ENCODE measurements at places on chromosomes 5 and 9. TPM values are rescaled to one million over a fixed set of nuclear protein-coding genes. Genes with fewer than 3 reads are reported as not detected.

Gene TTC16
- 1.6 TPM for total RNA-seq

Gene C5orf52
- not detected for total RNA-seq

Gene ELAVL2
- not detected for total RNA-seq

Gene ITGA1
- 2.6 TPM for total RNA-seq

Gene FCN2
- not detected for total RNA-seq

- no peak for DNase-seq
These were observed 71.7 kb upstream of the TBCA start for GRCh38 chr5:77847814-77848290.

DNA sequence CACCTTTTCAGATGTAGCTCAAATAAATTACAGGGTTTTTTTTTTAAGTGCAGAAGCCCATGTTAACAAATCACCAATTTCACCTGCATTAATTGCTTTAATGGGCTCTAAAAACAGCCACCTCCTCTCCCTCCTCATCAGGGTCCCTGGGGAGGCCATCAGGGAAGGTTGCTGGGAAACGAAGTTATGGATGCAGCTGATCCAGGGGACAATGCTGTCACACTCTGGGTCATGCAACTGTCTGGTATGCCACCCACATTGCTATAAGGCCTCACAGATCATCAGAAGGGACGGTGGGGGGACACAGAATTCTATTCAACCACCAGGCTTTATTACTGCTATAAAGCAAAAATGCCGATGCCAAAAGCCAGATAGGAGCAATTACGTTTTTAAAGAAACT, 9.3 kb downstream of the WHRN start:
- no peak for DNase-seq

DNA sequence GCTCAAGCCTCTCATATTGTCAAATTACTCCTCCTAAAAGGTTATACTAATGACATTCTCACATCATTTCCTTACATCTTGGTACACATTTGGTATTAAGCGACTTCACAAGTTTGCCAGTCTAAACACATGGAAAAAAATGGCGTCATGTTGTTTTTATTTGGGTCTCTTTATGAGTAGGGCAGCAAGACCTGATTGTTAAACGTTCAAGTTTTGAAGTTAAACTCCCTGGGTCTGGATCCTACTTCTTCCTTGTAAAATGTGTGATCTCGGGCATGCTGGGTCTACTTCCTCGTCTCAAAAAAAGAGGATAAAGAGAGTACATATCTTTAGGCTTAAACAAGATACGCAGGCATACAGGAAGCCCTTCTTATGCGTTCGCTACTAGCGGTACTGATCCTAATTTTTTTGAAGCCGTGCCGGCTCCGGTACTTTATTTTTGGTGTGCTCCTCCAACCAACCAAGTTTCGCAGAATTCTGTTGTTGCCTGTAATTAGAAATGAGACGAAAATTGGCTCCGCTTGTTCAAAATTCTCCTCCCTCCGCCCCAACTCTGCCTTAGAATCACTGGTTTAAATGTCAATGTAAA, 596 bp upstream of the CDC37L1 start:
- peak; percentile 43 for DNase-seq

DNA sequence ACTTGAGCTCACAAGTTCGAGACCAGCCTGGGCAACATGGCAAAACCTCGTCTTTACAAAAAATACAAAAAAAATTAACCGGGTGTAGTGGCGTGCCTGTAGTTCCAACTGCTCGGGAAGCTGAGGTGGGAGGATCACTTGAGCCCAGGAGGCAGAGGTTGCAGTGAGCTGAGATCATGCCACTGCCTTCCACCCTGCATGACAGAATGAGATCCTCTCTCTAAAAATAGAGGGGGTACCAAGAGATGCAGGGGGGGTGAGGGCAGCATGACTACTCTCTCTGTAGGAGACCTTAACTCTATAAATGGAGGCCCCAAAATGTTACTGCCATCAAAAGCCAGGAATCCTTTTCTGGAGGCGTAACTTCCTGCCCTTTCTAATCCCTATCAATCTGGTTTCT, 243.9 kb downstream of the DOCK8 start:
- DNase-seq: no peak

- no peak for DNase-seq
These were observed 152.2 kb downstream of the SNCAIP start for GRCh38 chr5:122464191-122464590.
